ENCODE measurements at places on chromosomes 4 and X.

DNA sequence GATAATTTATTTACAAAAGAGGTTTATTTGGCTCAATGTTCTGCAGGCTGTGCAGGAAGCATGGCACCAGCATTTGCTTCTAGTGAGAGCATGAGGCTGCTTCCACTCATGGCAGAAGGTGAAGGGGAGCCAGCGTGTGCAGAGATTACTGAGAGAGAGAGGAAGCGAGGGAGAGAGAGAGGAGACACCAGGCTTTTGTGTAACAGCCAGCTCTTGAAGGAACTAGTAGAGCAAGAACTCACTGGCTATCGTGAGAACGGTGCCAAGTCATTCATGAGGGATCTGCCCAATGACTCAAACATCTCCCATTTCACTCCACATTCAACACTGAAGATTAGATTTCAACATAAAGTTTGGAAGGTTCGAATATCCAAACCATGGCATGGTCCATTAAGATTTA lies 12.7 kb downstream of the GUCY1A1 start:
- peak; percentile 6 for DNase-seq

GRCh38 chr4:107006218-107006617 lies 29.9 kb downstream of the DKK2 start:
- DNase-seq: no peak

GRCh38 chr4:40340030-40340429 lies 4.9 kb downstream of the CHRNA9 start:
- DNase-seq: peak; percentile 34

DNA sequence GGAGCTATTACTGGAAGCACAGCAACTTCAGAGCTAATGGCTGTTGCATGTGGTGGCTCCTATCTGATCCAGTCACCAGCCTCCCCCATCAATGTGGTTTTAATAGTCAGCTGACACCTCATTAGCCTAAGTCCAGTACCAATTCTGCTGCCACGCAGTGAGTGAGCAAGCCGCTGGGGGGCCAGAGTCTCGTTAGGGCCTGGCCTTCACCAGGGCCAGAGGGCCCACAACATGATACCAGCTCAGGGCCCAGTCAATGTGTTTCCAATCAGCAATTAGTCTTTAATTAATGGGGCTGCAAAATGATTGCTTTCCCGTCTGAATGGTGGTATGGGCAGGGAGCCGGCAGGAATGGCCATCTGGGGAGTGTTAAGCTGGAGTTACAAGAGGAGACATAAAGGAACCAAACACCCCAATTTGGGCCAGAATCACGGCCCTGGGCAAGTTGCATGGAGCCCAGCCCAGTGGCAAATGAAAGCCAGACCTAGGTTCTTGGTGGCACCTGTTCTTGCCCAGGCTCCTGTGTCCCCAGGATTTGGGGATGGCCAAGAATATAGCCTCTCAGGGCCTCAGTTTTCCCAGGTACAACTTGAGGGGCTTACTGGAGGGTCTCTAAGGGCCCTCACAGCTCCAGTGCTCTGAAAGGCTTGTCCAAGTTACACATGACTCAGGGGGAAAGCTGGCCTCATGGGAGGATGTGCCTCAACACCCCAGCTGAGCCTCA lies 119.2 kb downstream of the EFNB1 start:
- DNase-seq: peak; percentile 31

DNA sequence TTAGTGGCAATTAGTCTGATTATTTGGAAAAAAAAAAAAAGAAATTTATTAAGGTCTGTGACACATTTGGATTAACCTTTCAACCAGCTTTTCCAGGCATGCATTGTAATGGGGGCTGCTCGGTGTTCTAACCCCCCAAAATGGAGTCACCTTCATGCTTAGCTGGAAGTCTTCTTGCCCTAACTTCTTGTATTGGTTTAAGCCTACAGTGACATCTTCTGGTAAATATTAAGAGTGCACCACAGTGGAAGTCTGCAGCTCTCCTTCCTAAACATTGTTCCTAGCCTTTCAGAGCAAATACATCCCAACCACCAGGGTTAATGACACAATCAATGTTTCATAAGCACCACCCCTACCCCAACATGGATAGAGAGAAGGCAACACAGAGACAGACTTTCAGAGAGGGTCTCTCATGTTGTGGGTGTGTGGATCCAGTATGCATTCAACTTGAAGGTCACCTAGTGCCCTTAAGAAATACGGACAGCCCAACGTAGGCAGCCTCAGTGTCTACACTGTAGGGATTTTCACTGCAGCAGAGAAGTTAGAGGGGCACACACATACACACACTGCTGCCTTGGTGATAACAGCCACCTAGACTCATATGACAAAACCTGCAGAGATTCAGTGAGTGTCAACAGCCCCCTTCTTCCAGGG lies 142.9 kb upstream of the MBNL3 start:
- peak; percentile 57 for DNase-seq

DNA sequence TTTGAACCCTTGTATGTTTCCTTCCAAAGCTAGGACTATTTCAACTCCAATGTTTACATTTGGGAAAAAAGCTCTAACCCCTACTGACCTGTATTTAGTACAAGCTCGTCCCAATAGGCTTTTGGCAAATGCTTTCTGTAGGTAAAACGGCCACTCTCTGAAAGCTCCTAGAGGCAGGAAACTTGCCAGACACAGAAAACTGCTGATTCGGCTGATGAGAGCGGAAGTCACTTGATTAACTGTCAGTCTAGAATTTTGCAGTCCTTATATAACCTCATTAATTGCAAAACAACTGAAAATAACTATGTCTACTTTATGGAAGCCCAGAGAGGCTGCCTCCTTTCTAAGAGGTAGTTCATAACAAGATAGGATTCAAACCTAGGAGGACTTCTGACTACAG lies 108.1 kb downstream of the TSPAN7 start:
- DNase-seq: no peak

DNA sequence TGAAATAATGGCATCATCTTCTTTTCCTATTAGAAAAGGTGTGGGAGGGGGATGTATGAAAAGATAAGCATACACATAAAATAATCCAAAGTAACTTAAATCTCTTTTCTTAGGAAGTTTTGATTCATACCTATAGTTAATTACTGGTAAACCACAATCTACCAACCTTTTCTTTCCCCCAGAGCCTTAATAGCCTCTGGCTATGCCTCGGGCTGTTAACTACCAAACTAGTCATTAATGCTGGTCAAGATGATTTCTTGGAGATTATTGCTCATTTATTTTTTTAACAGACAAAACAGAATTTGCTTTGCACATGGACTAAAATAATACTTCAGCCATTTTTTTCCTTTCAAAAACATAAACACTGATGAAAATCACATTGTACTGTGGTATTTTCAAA lies 16.9 kb downstream of the NAA11 start:
- no peak for DNase-seq

DNA sequence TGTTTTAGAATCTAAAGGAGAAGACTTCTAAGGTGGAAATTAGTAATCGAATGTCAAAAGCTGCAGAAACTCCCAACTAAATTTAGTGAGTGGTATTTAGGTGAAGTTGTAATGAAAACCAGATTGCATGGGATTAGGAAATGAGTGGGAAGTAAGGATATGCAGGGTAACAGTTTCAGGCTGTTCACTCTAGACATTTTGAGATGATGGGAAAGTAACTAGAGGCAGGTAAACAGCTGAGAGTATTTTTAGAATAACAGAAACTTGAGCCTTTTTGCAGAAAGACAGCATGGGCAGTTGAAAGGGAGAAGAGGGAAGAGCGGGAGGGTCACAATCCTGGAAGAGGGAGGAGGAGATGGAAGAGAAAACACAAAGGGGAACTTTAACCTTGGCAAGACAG lies 12.7 kb downstream of the SPRY1 start:
- DNase-seq: no peak

DNA sequence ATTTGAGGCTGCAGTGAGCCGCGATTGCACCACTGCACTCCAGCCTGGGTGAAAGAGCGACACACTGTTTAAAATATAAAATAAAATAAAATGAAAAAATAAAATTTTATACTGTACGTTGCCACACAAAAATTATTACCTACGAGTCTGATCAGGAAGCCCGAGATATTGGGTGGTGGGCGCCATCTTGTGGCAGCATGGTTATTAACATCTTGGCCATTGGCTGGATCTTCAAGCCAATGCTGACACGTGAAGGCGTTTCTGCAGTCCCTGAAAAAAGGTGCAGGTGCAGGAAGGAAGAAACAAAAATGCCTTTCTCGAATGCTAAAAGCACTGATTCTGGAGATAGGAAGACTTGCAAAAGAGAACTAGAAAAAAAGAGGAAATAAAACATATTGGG lies 4.9 kb upstream of the TLR8 start:
- DNase-seq: peak; percentile 74

DNA sequence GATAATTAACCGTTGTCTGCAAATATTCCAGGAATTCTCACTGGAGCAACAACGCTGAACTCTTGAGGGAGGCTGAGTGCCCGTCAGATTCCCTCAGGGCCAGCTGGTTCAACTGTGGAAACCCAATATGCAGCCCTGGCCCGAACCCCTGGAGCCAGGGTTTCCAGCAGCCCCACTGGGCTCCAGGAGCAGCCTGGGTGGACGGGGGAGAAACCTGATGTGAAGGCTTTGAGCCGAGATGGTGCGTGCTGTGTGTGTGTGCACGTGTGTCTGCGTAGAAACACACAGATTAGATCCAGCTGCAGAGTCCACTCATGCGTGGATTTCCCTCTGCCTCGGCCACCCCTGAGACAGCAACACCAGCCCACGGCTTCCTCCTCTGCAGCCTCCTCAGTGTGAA lies 19.4 kb upstream of the SLC25A6 start:
- DNase-seq: no peak

- DNase-seq: no peak
Measured at GRCh38 chr4:8523766-8524165, 56.4 kb upstream of the GPR78 start.

DNA sequence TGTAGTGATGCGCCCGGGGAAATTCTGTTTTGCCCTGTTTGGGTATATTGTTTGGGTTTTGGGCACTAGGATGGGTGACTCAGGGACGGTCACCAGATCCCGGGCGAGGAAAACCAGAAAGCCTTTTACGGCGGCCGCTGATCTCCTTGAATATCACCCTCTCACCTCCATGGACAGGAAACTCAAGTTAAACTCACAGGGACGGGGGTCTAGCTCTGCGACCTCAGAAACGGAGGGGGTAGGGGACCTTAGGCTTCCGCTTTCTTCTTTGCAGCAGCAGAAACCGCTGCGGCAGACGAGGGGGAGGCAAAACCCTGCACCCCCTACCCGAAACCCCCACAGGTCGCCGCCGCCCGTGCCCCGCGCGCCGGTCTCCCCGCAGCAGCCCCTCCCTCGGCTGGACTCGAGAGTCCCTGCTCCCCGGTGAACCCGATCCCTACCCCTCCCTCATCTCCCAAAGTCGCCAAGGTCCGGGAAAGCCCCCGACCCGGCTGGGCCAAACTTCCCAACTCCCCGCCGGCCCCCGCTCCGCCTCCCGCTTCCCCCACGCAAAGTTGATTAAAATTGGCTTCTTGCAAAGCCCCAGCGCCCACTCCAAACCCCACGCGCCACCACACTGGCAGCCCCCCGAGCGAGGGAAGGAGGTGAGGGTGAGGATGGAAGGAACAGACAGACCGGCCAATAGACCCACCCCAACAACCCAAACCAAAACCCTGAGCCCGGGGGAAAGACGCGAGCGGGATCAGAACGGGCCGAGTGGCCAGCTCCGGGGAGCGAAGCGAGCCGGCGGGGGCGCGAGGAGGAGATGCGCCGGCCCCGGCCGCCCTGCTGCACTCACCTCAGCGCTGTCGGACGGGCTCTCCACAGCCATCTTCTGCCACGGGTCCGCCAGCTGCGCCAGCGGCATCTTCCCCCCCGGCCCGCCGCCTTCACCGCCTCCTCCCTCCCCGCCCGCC lies 705 bp downstream of the RPS6KA3 start:
- DNase-seq: no peak

DNA sequence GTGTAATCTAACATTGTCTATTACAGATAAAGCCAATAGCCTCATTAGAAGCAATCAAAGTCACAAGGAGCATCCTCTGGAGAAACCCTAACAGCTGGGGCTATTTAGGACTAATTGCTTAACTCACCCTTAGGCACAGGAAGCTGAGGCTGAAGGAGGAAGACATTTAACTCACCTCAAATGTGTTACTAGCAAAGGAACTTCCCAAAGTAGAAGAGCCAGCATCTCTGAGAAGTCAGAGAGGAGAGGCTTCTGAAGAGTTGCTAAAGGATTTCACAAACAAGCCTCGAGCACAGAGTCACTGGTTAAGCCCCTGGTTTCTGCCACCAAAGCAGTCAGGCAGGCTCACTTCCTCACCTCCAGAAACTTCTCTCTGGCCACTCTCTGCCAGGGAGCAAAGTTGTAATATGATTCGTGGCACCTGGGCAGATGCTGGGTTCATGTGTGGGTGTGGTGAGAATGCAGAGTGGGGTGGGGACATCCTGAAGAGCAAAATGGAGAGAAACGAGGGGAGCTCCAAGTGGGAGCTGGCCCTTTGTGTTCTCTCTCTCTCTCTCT lies 201.3 kb downstream of the HS6ST2 start:
- DNase-seq: no peak

- DNase-seq: no peak
Measured at GRCh38 chr4:187996502-187997177, 1.1 kb downstream of the ZFP42 start.

DNA sequence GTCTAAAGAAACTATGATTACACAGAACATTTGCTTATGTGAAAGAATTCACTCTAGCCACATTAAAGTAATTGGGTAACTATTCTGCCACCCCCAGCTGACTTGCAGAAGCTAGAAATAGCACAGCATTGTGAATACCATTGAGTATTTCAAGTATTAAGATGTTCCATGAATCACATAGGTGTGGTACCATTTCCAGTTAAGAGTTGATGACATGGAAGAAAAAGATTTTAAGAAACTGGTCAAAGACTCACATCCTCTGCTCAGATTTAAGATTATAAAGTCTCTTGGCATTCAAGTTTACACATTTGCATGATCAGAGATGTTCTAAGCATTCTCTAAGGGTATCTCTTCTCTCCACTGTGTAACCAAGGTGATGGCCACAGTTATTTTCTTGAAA lies 287.5 kb downstream of the CAMK2D start:
- peak; percentile 67 for DNase-seq

GRCh38 chrX:74259885-74260491 lies 44.0 kb upstream of the ZCCHC13 start:
- no peak for DNase-seq

- no peak for DNase-seq
Measured at GRCh38 chr4:52915730-52916300, 53.7 kb downstream of the RASL11B start.

DNA sequence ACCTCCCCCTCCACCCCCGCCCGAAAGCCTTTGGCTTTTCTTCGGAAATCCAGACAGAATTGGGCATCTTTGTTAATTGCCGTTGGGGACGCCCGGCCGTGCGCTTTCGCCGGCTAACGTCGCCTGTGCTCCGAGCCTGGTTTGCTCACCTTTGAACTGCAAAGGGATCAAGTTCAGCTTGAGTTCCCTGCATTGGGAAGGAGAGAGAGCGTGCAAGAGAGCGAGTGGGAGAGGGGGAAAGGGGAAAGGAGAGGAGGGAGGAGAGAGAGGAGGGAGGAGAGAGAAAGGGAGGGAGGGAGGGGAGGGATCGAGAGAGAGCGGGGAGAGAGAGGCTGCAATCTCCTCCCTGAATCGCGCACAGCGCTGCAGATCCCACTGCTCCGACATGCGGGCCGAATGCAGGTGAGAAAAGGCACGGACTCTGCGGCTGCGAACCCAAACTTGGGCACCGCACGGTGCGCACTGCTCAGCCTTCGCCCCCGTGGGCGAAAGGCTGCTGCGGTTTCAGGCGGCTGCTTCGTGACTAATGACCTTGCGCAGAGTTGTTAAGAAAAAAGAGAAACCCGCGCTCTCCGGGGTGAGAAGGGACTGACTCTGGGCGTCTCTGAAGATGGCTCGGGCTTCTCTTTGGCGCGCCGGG lies at the start of gene PCDH7:
TSS of gene PCDH7 (plus strand) at position 349 of the 640 bp plus-strand sequence. CDS start 1,054 bp downstream, outside the sequence.
- DNase-seq: no peak

Measured in AG08395 (cell line).